NAMALWA (cell line): ENCODE measurements at places on chromosomes 4 and X.

GRCh38 chr4:139247241-139247640 is 32.8 kb downstream of the MGARP start:
- DNase-seq, result no peak

DNA sequence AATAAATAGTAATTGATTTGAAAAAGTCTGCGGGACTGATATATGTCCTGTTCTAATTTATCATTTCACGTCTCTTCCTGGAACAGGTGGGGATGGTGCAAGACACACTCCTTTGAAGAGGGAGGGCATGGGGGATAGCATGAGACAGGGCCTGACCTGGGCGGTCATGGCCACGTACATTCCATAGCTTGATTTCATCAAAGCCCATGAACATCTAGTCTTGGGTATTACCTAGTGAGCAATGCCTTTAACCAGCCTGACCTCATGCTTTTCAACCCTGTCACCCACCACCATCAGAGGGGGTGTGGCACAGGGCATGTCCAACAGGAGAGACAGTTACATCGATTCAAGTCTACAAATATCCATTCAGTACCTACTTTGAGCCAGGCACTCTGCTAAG is 52.3 kb upstream of the HOPX start:
- DNase-seq, result no peak

- DNase-seq, result no peak
These were observed 777.9 kb downstream of the CENPC start for GRCh38 chr4:66767442-66767841.

DNA sequence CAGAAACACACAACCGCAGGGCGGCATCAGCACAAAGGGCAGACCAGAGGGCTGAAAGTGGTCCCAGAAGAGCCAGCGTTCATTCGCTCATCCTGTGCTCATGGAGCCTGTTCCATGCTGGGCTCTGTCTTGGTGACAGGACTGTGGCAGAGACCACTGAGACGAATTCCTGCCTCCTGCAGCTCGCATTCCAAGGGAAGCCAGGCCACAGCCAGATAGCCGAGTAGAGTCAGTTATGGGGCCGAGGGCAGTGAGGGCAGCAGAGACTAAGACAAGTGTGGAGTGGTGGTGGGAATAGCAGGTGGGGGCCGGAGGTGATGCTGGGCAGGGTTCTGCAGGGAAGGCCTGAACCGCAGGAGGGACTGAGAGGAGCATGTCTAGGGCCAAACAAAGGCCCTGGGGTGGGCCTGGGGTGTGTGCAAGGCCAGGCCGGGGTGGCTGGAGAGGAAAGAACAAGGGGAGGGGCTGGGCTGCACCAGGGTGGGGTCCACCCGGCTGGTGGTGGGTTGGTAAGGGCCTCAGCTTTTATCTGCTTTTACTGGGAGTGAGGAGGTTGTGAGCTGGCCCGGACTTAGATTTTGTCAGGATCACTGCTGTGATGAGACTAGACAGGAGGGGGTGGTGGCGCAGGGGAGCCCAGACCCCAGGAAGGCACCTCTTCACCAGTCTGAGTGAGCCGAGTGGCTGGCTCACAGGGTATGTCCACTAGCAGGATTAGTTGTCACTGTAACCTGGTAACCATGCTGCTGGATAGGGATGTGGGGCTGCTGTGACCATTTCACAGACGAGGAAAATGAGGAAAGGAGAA is 6.3 kb downstream of the PSAPL1 start:
- DNase-seq, result no peak

DNA sequence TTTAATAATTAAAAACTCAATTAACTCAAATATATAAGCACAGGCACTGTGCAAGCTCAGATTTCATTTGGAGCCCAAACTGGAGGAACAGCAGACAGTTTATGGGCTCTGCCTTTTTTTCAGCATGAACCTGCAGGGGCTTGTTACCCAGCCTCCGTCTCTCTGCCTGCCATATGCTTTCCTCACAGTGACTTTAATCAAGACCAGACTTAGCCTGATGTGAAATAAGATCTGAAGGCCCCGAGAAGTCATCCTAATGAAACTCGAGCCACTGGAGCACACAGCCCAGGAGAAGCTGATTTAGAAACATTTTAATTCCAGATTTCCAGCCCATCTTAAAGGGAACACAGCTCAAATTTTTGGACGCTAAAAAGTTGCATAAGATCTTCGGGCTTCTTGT is 55.6 kb downstream of the SPATA18 start:
- no peak for DNase-seq

DNA sequence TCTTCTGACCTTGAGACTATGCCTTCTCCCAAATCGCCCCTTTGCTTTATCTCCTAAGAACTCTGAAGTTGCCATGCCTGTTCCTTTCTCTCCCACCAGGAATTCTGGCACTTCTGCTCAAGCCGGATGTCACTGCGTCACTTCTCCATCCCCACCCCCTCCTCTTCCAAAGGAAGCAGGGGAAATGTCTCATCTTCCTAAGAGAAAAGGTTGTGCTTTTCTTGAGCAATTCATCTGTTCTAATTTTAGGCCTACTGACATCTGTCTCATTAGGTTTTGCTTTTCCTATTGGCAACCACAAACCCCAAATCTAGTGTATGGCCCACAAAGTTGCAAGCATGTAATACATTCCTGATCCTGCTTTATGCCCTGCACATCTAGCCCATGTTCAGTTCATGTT is 163.1 kb upstream of the PLAC1 start:
- DNase-seq, result no peak

GRCh38 chrX:96407501-96407900 is 277.1 kb upstream of the DIAPH2 start:
- no peak for DNase-seq

GRCh38 chr4:2484993-2485392 is 16.1 kb downstream of the RNF4 start:
- peak; percentile 91 for DNase-seq

DNA sequence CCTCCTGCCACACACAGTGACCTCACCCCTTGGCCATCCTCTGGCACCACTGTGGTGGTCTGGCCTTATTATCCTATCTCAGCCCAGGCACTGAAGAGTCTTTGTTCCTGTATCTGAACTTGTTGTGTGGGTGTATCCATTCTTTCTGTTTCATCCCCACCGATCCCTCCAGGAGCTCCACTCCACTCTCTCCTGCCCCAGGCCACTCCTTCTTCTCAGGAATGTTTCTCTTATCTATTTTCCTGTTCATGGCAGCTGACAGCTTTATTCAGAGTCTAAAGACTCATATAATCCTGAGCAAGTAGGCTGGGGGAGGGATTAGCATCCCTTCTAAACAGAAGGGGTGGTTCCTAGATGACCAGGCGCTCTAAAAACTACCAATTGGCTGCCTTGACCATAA is 150.0 kb downstream of the ANAPC10 start:
- DNase-seq, result no peak

DNA sequence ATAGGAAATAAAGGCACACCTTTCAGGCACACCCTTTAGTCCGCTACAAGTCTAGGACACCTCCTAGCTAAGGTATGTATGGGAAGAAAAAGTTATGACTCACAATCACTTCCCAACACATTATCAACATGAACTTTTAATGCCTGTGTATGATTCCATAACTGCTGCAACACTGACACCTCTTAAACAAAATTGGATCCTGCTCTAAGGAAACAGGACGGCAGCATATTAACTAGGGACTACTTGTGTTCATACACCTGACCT is 2.4 kb upstream of the PPP3CA start:
- no peak for DNase-seq

DNA sequence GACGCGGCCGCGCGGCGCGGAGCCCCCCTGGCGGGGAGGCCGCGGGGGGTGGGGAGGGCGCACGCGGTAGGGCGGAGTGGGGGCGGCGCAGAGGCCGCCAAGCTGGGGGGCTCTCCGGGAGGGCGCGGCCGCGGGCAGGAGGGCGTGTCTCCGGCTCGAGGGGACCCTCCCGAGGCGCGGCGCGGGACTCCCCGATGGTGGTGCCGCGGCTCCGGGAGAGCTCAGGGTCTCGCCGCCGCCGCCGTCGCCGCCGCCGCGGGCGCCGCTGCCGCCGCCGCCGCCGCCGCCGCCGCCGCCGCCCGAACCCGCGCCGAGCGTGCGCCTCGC is 165 bp upstream of the PTCHD1 start:
- DNase-seq, result no peak

- no peak for DNase-seq
These were observed 311.3 kb downstream of the GRID2 start for GRCh38 chr4:92615049-92615448.

GRCh38 chr4:8290701-8290970 is 21.1 kb downstream of the HTRA3 start:
- DNase-seq, result peak; percentile 37

DNA sequence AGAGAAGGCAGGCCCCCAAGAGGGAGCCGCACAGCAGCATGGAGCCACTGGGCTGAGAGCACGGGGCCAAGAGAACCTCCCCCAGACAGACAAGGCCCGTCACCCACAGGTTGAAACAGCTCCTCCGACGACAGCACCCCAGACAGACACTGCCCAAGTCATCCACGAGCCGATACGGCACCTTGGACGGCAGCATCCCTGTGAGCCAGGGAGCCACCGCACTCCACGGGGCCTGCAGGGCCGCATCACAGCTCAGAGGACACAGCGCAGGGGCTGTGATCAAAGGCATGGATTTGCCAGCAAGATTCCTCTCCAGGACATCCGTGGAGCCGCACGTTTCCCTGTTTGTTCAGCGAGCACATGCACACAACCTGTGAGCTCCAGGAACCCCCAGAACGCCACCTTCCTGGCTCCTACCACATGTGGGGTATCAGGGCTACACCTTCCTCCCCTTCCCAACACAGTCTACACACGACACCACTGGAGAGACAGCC is 3.9 kb downstream of the CTBP1 start:
- DNase-seq, result no peak

GRCh38 chr4:88059766-88060165 is 52.3 kb downstream of the PKD2 start:
- DNase-seq, result no peak

DNA sequence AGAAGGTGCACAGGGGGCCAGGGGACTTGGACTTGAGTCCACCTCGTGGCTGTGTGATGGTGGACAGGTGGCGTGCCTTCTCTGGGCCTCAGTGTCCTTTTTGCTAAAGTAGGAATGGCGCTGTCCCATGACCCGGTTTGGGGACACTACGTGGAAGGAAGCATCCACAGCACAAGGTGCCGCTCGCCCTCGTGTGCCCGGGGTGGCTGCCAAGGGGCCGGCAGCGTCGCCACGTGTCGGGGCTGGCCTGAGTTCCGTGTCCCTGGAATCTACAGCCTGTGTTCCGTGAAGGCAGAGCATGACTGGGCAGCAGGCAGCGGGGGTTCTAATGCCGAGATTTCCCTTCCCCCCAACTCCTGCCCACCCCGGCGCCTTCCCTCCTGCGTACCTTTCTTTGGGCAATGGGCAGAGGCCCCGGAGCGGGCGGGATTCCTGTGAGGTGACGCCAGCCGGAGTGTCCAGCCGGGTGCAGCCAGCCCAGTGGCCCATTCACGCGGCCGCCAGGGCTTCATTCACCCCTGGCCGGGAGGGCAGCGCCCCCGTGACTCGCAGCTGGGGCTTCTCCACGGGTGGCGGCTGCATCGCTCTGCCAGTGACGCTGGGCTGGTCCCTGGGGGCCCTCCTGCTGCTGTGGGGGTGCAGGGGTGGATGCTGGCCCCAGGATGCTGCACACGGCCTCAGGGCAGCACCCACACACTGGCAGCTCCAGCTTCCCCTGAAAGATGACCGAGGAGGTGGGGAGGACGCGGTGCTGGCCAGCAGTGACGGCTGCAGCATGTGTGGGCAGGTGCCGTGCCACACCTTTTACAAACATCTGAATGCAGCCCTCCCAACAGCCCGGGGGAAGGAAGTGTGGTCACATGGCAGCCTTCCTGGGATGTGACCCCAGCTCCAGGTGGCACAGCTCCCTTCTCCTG is 21.2 kb downstream of the DOK7 start:
- DNase-seq, result peak; percentile 70
